ENCODE measurements at places on chromosomes 1 and 21. TPM values are rescaled to one million over a fixed set of nuclear protein-coding genes. Genes with fewer than 3 reads are reported as not detected.
A peak's percentile ranks its signal among the peaks of the same experiment; 100 is the strongest.

DNA sequence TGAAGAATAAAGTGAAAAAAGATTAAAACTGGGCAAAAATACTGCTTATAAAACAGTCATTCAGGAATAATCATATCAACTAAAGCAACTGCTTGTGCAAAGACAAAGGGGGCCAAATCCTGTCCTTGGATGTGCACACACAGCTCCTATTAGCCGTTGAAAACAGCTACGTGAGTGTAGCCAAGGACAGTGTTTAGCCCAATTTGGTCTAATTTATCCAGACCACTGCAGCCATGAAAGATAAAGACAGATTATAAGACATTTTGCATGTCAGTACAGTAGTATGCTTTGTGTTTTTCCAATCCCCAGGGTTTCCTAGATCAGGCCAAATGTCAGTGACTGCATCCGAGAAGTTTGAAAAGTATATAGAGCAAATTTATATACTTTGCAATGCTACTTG lies 146.3 kb upstream of the PKN2 start:
- no peak for DNase-seq

The LRRC53 gene
- not detected for total RNA-seq

DNA sequence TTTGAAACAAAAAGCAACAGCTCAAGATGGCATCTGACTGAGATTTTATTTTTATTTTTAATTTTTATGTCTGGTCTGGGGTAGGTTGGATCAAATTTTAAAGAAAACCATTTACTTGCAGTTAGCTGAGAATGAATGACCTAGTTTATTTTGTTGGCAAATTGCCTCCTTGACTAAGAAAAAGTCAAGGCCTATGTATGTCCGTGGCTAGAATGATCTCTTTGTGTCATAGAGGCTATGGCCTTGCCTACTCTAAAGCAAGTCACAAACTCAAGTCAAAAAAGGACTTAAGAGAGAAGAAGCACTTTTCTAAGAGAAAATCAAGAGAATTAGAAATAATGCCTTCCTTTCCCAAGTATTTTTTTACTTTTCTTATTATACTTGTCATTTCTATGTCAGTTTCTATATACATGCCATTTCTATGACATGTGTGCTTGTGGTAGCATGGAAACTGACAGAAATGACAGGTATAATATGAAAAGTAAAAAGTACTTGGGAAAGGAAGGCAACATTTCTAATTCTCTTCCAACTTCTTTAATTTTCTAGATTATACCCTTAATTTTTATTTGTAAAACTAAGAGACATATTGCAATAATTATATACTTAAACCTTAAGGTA lies 136.7 kb downstream of the CENPF start:
- DNase-seq: no peak

GRCh38 chr1:17904290-17904689 lies 149.2 kb downstream of the ACTL8 start:
- DNase-seq: no peak

DNA sequence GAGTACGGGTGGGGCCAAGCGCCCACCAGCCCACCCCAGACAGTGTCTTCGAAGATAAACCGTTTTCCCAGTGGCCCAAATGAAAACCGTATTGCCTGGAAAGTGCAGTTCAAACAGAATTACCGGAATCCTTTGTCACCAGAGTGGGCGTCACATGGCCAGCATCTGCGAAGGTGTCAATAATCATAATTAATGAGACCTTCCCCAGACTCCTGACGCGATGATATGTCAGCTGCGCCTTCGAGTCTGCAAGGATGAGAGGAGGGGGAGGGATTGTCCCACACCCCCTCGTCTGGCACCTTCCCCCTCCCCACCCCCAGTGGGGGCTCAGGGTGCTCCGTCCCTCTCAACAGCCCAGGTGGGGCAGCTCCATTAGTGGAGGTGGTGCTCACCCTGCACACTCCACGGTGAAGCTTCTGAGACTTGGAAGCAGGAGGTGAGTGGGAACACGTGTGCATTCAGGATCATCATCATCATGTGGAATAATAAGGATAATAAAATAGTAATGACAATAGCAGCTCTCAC lies 215.1 kb downstream of the PTPRU start:
- DNase-seq: no peak

DNA sequence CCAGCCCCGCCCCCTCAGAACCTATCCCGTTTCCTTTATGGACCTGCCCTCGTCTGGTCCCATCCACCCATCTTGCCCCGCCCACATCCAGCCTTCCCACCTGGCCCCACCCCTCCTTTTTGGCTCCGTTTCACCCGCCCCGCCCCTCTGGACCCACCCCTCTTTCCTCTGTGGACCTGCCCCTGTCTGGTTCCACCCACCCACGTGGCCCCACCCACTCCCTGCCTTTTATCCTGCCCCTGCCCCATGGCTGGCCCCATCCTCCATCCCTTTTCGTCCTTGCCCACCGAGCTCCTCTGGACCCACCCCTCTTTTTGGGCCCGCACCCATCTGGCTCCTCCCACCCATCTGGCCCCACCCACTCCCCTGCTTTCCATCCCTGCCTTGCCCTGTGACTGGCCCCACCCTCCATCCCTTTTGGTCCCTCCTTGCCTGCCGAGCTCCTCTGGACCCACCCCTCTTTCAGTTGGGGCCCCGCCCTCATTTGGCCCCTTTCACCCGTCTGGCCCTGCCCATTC lies 177.3 kb downstream of the CAMTA1 start:
- DNase-seq: peak; percentile 91

DNA sequence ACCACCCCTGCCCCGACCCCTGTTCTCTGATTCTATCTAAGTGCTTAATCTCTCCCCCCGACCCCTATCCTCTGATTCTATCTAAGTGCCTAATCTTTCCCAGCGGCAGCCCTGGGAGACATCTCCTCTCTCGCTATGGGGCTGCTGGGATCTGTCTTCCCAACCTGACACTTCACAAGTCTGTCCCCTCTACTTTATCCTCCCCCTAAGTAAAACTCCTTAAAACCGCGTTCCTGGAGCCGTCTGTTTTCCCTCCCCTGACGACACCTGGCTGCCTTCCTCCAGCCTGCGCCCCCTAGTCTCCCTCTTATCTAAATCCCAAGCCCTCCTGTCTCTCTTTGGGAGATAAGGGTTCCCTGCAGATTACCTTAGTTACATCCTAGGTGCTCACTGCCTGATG lies 30.5 kb downstream of the EPHB2 start:
- no peak for DNase-seq

DNA sequence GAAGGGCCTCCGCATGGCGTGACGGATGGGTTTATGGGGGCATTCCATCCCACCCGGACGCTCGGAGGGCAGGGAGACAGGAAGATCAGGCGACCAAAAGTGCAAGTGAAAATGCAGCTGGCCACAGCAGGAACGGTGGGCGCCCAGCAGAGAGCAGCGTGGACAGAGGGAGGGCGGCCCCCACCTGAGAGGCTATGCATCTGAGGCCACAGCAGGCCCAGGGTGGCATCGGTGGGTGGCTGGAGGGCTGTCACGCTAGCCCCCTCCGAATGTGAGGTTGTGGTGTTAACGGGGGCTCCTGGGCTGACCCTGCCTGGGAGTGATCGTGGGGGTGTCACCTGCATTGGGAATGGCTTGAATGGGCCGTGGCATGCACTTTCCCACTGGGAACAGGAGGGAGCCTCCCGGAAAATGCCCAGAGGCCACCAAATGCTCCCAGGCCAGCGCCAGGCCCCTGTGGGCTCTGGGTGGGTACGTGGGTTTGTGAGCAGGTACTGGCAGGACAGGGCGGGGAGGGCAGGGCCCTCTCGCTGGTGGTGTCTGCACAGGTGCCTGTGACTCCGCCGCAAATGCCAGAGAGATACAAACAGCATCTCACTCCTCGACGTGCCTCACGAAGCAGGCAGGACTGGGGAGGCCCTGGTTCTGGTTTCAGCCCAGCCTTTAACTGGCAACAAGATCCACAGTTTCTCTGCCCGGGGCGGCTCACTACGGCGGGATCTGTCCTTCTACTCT lies 172.8 kb downstream of the PRDM16 start:
- DNase-seq: no peak

DNA sequence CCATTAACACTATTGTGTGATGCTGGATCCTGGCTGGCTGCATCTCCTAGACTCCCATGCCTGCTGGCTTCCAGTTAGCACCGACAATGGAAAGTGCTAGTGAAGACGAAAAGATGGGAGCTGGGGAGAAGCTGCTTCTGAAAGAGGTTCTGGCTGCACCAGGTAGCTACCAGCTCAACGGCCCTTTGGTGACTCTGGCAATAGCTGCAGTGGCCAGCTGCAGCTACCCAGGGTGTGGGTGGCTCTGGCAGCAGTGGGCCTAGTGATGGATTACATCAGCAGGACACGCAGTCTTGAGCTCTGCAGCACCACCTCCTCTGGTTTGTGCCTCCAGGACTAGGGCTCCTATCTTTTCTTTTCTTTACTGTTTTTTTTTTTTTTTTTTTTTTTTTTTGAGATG lies 662.6 kb downstream of the MATN1 start:
- no peak for DNase-seq

The OR2M3 gene
- total RNA-seq: not detected

GRCh38 chr1:40299366-40300248 lies 17.5 kb downstream of the COL9A2 start:
- DNase-seq: no peak

DNA sequence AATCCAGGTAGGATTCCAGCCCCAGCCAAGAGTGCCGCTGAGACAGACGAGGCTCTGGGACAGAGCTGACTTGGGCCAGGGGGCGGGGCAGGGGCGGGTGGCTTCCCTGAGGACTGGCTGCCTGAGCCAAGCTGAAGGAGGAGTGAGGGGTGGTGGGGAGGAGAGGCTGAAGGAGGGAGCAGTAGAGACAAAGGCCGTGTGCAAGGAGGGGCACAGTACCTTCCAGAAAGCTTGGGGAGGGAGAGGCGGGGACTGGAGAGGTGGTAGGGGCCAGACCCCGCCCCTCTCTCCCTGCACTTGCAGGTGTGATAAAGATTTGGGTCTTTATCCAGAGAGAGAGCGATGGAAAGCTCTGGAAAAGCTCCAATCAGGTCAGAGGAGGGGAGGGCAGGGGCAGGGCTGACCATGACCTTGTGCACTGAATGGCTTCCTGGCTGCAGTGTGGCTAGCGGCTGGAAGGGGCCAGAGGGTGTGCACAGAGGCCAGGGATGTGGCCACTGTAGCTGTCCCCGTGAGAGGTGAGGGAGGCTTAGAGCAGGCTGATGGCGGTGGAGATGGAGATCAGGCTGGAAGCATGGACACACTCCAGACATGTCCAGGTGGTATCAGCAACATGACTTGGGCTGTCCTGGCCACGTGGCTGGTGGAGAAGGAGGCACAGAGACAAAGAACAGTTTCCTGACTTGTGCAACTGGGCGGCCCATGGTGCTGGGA lies 6.7 kb upstream of the EPHA8 start:
- no peak for DNase-seq

DNA sequence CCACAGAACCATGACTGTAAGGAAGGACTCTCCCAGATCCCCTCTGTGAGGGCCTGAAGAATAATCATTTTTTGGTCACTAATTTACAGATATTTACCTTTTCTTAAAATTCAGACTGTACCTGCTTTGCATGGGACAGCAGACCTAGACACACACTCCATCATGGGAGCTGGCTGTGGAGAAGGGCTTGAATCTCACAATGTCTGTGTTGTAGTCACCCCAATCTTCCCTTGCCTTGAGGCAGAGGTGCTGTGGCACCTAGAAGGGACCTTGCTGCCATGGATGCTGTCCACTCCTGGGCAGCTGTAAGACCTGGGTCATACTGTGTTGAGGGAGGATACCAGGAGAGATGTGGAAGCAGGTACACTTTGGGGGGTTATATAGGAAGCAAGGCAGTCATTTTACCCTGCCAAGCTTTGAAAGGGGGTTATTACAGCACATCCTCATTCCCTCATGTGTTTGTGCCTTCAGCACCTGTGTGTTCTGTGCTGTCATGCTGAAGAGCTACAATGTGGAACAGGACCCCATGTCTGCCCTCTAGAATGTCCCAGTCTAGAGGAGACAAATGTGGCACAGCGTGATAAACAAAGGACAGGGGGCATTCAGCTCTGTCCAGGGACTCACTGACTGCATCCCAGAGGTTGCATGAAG lies 27.1 kb downstream of the TRAF5 start:
- DNase-seq: no peak

The PIGC gene
- 17.8 TPM for total RNA-seq

The C1orf87 gene
- total RNA-seq: not detected

DNA sequence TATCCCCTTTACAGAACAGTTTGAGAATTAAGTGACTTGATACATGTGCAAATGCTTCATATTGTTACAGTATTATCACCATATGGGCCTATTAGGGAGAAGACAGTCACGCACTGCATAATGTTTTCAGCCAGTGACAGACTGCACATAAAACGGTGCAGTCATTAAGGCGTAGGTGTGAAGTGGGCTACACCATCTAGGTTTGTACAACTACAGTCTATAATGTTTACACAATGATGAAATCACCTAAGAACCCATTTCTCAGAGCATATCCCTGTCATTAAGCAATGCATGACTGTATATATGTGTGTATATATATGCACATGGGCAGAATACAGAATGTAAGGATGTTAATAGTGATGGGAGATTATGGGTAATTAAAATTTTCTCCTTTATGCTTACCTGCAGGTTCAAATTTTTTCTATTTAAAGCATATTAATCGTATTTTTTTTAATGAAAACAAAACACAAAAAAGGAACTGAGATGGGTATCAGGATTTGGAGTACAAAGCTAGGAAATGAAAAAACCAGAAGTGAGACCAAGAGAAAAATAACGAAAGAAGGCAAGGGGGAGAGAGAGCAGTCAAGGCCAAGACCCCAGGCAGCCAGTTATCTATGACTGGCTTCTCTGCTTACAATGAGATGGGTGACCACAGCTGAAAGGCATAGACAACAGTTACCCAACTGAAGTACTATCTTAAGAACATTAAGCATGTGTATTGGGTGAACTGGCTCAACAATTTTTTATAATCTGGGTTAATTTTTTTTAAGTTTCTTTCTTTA lies 122.9 kb upstream of the DAB1 start:
- no peak for DNase-seq

The MCOLN3 gene
- total RNA-seq: 0.25 TPM

GRCh38 chr1:93207211-93207610 lies 26.7 kb downstream of the CCDC18 start:
- no peak for DNase-seq

- DNase-seq: no peak
Measured at GRCh38 chr1:9990944-9991343, 6.1 kb upstream of the RBP7 start.

DNA sequence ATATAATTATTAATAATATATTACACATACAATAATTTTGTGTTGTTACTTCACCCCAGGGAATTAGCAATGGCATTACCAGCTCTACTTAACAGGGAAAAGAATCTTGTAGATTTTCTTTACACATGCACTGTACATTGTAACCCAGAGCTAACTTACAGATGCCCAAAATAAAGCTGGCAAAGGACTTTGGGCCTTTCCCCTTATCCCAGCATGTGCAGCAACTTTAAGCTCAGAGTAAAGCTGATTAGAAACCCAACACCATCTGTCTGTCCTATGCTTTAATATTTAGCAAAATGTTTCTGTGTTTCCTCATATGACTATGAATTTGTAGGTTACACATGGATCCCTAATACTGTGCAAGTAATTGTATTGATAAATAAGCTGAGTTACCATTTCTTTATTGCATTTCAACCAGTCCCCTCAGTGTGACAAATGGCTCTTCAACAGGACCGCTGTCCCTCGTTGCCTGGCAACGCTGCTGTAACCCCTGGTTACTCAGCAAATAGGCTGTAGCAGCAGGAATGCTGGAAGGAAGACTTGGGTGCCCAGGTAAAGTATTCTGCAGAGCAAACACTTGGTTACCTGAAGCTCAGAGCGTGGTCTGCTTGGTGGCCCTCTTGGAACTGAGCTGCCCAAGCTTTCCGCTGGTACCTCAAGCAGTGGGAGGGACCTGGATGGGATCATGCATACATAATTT lies at the start of gene USH2A:
Gene USH2A (minus strand): TSS at position 628 of the 700 bp plus-strand sequence. CDS start 1,112 bp downstream, outside the sequence.
- DNase-seq: no peak
